Type B pancreatic cell (in vitro differentiated cells): ENCODE measurements at places on chromosomes 12 and 14. TPM values are rescaled to one million over a fixed set of nuclear protein-coding genes. Genes with fewer than 3 reads are reported as not detected.

OR10G3 gene
- not detected in 2 replicates for total RNA-seq

NINJ2 gene
- 1.2 TPM in 1 of 2 replicates, not detected in the other for total RNA-seq

ERP27 gene
- 12.4 and 42.3 TPM in 2 replicates for total RNA-seq

TAS2R19 gene
- total RNA-seq: 3.1 and 3.5 TPM in 2 replicates

TIGAR gene
- 17.2 and 51.5 TPM in 2 replicates for total RNA-seq

HOXC9 gene
- total RNA-seq: 0.27 and 0.36 TPM in 2 replicates
